Activated CD4-positive, alpha-beta T cell treated with anti-CD3 and anti-CD28 coated beads for 1 hour (primary cell): ENCODE measurements at places on chromosomes 4 and X.

- DNase-seq: no peak
Observed at GRCh38 chrX:10931976-10932375, 179.2 kb upstream of the HCCS start.

- DNase-seq: no peak
Observed at GRCh38 chrX:95878874-95879273, 805.8 kb upstream of the DIAPH2 start.

GRCh38 chr4:167581449-167581965, 347.2 kb upstream of the SPOCK3 start:
- no peak for DNase-seq

DNA sequence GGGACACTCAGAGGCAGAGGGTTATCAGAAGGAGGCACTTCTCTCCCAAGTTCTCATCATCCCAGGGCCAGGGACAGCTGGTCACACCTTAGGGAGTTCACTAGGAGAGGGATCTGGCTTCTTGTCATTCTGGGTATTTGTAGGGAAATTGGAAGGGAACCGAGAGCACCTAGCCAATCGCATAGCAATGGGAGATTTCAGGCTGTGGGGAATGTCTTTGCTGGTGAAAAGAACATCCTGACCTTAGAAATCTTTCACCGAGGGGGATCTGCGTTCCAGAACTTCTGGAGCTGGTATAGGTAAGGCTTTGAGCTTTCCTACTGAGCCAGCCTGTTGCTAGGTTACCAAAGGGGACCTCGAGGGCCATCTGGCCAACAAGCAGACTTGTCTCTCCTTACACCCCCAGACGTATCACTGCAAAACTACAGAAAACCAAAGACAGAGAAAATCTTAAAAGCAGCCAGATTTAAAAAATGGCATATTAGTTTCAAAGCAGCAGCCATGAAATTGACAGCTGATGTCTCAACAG, 6.8 kb downstream of the HTT-AS start:
- no peak for DNase-seq

- no peak for DNase-seq
Observed at GRCh38 chrX:37420185-37420584, 71.0 kb downstream of the PRRG1 start.

DNA sequence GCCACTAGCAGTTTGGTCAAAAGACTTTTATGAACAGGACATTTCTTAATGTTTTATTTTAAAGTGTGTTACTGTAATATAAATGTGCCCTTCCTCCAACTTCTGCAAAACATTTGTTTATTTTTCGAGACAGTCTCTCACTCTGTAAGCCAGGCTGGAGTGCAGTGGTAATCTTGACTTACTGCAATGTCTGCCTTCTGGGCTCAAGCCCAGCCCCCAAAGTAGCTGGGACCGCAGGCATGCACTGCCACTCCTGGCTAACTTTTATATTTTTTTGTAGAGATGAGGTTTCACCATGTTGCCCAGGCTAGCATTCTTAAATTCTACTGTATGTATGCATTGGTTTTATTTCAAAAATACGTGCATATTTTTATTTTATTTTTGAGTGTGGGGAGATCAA, 1201.9 kb downstream of the STIM2 start:
- no peak for DNase-seq

DNA sequence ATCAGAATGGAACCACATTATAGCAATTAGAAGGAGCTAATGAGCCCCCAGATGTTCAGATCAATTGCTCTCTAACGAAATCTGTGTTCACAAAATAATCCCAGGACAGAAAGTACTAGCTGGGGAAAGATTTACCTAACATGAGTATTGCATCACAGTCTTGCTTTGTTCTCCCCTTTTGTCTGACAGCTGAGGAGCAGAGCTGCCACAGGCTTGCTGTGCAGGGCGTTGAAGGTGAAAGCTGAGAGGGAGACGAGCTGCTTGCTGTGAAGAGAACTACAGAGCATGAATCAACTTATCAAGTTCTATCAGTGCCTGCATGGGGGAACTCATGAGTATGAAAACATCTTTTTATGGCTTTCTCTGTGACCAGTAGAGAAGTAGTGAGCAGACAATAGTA, 441.2 kb downstream of the CENPC start:
- no peak for DNase-seq

DNA sequence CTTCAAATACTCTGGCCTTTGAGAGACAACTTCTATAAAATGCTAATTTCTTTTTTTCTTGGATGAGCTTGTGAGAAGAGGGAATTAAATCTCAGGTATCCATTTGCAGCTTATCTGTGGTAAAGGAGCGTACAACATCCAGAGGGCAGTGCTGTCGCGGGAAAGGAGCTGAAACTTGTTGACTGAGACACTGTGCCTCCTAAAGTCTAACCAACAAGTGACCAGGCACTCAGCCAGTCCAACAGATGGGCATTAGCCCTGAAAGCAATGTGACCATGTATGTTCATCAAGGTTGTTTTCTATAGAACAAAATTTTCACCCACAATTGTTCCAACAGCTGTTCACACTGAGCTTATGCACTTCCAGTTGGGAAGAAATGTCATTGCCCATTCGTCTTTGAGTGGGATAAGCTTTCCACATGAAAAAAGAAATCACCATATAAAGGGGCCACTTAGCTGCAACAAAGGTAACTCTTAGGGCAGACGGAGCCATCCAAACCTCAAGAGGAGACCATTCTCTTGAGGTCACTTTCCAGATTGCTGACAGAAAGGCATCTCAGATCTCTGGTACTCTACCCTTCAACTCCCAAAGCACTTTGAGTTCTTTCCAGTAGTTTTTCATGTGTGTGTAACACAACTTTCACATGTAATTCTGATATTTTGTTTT, 244.8 kb upstream of the NEIL3 start:
- DNase-seq: no peak

DNA sequence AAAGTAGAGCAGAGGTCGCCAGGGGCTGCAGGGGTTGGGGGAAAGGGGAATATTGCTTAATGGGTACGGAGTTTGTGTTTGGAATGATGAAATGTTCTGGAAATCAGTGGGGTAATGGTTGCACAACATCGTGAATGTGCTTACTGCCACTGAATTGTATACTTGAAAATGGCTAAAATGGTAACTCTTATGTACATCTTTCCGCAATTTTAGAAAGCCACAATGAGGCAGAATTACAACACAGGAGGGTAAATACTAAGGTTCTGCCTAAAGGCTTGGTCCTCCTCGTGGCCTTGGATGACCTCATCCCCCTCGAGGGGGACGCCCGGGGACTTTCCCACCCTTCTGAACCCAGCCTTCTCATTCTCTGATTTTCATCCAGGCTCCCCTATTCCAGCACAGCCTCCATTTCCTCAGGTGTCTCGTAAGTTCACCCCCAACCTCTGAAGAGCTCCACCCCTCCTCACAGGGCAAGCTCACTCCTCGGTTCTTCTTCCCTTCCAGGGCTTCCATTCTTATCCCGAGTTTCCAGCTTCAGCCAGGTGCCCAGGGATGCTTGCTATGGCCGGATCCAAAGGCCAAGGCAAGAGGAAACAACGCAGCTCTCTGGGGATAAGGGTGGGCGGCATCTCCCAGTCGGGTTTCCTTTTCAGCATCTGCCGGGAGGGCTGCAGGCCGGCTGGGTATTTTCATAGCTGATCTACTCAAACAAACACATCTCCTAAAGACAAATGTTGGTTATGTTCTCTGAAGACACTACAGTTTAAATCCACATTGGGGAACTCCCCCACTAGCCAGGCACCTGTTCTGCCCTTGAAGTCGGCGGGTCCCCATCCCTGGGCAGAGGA, 71.3 kb upstream of the ACSL1 start:
- DNase-seq: no peak

- no peak for DNase-seq
Observed at GRCh38 chr4:140802591-140802990, 46.4 kb upstream of the TBC1D9 start.

GRCh38 chr4:15469402-15470127, at the start of gene CC2D2A:
Gene CC2D2A, plus strand, starts transcription at chr4:15469882. Its CDS starts 6,051 bp downstream, at chr4:15475933.
- DNase-seq: no peak

DNA sequence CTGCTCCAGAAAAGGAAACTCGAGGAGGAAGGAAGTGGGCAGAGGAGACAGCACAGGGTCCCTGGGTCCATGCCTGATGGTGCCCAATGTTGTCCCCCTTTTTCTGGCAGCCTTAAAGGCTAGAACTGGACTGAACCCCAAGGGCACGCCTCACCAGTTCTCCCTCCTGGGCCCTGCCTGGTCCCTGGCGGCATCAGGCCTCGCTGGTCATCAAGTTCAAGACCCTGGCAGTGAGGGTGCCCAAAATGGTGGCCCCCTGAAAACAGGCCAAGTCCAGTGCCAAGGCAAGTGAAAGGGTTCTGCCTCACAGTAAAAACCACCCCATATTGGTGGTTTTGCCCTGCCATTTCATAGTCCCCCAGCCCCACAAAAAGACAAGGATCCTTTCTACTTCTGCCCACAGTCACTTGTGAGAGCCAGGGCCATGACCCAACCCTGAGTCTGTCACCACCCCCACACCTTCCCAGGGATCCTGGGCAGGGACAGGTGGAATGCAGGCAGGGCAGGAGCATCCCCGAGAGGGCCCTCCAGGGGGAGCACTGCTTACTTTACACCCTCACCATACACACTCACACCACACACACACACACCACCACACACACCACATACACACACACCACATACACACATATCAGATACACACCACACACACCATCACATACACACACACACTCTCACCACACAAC, 107.6 kb downstream of the DCTD start:
- DNase-seq: no peak

DNA sequence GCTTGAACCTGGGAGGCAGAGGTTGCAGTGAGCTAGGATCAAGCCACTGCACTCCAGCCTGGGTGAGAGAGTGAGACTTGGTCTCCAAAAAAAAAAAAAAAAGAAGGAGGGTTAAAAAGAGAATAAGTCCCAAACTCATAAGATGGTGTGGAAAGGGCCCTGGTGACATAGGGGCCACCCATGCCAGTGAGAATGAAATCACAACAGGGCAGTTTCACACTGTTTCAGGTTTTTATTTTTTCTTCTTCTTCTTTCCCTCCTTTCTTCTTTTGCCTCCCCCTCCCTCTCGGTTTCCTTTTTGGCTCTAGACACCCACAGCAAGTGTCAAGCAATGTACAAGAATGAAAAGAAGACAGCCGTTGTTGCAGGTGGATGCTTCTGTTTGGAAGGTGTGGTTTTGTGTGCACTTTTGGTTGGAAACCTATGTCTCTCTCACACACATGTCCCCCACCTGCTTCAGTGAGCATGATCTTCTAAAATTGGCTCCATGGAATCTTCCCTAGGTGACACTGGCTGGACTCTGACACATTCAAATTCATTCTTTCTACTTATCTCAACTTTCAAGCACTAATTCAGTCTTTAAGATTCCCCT, 14.4 kb upstream of the TLR8 start:
- no peak for DNase-seq

- no peak for DNase-seq
Observed at GRCh38 chrX:153925739-153926551, at the start of gene ARHGAP4. Gene ARHGAP4, minus strand, starts transcription at chrX:153926264. Its CDS starts 62 bp downstream, at chrX:153926202.

DNA sequence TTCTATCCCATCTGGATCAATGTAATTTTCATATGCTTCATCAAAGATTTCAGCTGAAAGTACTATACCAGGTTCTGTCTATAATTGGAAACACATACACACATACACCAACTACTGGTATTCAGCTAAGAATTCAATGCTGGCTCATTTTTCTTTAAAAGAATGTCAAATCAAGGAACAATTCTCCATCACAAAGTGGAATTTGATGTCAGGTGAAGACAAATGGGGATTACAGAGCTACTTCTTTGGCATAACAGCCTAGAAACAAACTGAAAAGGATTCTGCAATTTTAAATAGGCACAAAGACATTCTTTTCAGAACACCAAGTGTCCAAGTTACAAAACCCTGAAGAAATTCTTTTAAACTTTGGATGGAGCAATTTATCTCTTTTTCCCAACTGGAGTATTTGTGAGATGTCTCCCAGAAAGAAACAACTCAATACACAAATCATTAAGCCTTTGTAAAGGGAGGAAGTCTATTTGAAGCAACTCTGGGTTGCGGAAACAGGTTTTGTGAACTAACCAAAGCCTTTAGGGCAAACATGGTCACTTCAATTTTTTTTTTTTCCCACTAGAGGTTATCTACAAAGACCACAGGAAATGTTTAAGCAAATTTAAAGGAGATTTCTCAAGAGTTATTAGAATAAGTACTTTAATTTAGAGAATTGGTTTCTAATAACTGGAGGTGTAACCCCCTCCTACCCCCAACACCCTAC, 1.9 kb upstream of the FAM9C start:
- no peak for DNase-seq

DNA sequence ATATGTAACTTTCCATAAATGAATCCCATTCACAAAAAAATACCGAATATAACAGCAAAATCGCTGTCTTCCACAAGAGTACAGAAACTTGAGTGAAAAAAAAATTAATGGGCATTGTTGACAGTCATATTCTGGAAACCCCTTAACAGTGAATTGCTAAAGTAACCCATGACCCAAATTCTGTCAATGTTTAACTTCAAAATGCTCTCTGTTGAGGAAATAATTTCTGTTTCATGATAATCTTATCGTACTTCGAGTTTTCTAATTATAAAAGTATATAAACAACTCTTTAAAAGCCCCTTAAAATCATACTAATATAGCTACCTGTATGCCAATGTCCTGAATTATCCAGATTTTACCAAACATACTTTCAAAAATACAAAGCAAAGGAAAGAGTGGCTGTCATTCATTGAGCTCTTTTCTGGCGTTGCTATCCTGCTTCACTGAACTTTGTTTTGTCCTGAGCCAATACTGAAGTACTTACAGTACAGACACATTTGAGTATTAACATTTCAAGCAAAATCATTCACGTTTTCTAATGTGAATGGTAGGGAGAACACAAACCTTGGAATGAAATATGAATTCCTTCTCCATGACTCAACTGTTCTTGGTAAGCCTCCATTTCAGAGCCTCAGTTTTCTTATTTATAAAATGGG, 2.4 kb downstream of the XAGE3 start:
- no peak for DNase-seq

DNA sequence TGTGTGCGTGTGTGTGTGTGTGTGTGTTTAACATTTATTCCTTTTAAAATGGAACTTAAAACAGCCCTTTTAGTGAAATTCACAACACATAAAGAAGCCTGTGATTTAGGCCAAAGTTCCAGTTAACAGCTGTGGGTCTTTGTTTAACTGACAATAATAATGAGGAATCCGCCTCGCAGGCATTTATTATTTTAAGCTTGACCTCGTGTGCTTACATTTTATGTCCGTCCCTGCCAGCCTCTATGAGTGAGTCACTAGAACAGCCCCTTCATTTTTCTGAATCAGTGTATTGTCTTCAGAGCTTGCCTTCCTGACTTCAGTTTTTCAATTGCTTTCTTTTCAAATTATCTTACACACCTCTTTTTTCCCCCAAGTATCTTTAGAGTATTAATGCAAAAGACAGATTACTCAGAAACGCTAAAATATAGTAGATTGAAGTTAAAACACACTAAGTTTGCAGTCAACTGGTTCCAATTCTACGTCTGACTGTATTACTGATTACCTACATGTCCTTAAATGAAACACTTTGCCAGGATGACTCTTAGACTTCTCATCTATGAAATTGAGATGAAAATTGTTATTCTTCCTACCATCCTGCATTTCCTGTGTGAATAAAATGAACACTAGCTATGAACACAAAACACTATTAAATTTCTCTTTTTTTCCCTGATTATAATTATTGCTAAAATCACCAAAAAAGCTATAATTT, 319.6 kb upstream of the HS3ST1 start:
- no peak for DNase-seq
